ENCODE measurements at places on chromosomes 1 and 21.

DNA sequence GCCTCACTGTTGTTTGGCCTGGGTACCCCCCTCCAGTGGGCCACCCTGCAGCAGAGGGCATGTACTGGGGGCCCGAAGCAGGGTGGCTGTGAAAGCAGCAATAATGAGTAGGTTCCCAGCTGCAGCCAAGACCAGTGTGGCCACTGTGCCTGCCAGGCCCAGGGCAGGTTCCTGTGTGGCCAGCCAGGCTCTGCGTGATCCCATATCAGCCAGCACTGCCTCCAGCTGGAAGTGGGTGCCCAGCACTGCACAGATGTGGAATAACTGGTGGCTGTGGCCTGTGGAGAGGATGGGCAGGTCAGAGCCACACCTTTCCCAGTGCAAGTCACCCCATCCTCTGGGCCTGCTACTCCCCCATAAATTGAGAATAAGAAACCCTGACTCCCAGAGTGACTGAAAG, 2.1 kb downstream of the BGLAP start:
- no peak for DNase-seq

DNA sequence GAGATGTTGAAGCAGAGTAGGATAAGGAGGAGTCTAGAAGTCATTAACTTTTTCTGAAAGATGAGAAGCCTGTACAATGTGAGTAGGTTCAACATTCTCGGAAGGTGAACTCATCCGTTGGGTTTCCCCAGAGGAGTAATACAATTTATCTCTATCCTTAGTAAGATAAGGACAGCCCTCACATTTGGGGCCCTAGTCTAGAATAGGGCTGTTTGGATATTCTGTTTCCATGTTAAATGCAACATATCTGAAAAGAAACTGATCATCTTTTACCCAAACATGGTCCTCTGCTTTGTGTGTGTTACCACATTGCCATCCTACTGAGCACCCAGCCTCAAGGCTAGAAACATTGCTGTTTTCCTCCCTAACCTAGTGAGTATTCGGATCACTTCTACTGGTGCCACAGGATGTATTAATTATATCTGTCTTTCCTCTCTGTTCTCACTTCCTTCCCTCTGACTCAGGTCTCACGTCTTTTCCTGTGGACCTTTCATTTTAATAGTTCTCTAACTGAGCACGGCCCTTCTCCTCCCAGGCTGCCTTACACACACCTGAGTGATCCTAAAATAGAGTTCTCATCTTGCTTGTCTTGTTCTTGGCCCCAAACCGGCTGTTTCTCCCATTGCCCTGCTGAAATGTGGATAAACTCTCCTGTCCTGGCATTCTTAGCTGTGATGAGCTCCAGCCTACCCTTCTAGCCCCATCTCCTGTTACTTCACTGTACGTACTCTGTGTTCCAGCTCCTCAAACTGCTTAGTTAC, 91.7 kb downstream of the CDC14A start:
- DNase-seq, result no peak

DNA sequence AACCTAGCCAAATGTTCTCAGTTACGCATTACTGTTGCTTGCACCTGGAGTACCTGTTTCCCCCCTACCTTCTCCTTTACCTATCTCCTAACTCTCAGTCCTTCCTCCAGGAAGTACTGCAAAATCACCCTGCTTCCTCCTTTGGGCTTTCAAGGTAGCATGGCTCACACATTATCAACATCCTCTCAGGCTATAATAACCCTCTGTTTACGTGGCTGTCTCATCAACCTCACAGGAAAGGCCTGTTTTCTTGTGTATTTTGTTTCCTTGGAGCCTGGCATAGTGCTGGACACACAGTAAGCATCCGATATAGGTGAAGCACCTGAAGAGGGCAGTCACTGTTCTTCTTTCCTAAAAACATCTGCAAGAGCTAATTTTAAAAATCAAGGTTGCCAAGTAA, 32.7 kb upstream of the ANGPTL7 start:
- no peak for DNase-seq

GRCh38 chr1:41620365-41621169, 136.1 kb upstream of the EDN2 start:
- DNase-seq, result no peak

Measured in thyroid gland (tissue), 4 donors.